ENCODE measurements at places on chromosomes 3 and 15. TPM values are rescaled to one million over a fixed set of nuclear protein-coding genes. Genes with fewer than 3 reads are reported as not detected.
A peak's percentile ranks its signal among the peaks of the same experiment; 100 is the strongest.

GRCh38 chr15:35427091-35427490 lies 118.9 kb downstream of the DPH6 start:
- H3K36me3 ChIP-seq, result peaks cover 4% of the 10 kb centered on the region
- H3K27me3 ChIP-seq, result no peaks in the 10 kb centered on the region
- H3K27ac ChIP-seq, result no peak overlapping the region
- no peak for DNase-seq
- H3K4me3 ChIP-seq, result no peak overlapping the region

DNA sequence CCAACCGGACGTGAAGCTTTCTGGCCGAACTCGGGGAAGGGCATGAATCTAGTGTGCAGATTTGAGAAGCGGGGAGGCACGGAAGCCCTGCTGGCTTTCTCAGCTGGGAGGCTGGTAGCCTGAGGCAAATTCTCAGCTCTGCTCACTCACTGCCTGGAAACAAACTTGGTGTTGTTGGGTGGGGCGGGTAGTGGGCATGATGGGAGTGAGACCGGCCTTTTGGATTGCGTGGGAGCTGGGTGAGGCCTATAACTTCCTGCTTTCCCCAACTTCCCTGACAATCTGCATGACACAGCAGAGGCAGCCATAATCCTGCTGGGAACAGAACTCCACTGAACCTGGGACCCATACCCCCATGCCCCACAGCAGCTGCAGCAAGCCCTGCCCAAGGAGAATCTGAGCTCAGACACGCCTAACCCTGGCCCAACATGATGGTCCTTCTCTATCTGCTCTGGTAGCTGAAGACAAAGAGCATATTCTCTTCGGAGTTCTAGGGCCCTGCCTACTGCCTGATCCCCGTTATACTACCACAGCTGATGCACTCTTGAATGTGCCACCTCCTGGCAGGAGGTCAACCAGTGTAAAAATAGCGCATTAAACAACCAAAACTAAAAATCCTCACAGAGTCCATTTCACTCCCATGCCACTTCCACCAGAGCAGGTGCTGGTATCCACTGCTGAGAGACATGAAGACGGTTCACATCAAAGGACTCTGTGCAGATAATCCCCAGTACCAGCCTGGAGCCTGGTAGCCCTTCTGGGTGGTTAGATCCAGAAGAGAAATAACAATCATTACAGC lies 44.7 kb downstream of the CEP70 start:
- DNase-seq, result no peak
- H3K36me3 ChIP-seq, result peaks cover 62% of the 10 kb centered on the region
- no peaks in the 10 kb centered on the region for H3K4me1 ChIP-seq
- H3K4me3 ChIP-seq, result no peak overlapping the region
- no peaks in the 10 kb centered on the region for H3K27me3 ChIP-seq

DNA sequence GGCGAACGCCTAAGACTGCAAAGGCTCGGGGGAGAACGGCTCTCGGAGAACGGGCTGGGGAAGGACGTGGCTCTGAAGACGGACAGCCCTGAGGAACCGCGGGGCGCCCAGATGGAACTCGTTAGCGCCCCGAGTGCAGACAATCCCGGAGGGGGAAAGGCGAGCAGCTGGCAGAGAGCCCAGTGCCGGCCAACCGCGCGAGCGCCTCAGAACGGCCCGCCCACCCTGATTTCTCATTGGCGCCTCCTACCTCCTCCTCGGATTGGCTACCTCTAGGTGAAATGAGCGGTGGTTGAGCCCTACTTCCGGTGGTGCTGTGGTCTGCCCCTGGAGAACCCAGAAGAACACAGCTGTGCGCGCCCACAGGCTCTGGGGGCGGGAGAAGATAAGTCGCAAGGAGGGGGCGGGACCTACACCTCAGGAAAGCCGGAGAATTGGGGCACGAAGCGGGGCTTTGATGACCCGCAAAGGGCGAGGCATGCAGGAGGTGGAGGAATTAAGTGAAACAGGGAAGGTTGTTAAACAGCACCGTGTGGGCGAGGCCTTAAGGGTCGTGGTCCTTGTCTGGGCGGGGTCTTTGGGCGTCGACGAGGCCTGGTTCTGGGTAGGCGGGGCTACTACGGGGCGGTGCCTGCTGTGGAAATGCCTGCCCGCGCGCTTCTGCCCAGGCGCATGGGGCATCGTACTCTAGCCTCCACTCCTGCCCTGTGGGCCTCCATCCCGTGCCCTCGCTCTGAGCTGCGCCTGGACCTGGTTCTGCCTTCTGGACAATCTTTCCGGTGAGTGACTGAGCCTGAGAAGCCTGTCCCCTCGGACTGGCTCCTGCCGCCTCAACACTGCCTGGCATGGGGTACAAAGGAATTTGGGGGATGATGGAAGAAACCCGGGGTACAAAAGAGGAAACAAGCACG lies at the start of gene OGG1:
TSS of gene OGG1 (plus strand) at position 308 of the 911 bp plus-strand sequence. CDS start at position 643, 335 bp downstream.
- peaks cover 83% of the 10 kb centered on the region for H3K4me1 ChIP-seq
- DNase-seq, result peak; percentile 98
- H3K4me3 ChIP-seq, result peak within 1 kb of the TSS; percentile 88
- H3K27ac ChIP-seq, result peak within 1 kb of the TSS; percentile 87
- H3K27me3 ChIP-seq, result no peaks in the 10 kb centered on the region

DNA sequence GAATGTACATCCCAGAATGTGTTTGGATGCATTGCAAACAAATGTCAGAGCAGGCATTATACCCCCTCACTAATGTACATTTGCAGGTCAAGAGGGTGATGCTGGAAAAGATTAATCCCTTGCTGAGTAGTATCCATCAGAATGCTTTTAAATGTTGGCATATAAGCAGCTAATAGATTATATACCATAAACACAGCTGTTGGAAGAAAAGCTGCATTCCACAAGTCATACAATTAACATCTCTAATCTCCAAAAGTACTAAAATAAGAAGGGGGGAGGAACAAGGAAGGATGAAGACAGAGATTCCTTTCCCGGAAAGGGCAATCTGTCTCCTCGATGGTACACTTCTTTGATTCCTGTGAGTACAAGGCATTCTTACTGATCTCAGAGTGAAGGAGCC lies 445.7 kb upstream of the CDIN1 start:
- no peak overlapping the region for H3K4me3 ChIP-seq
- no peak for DNase-seq
- H3K36me3 ChIP-seq, result no peaks in the 10 kb centered on the region
- no peaks in the 10 kb centered on the region for H3K27me3 ChIP-seq
- no peaks in the 10 kb centered on the region for H3K4me1 ChIP-seq

GRCh38 chr15:88324741-88325065 lies 68.2 kb upstream of the NTRK3 start:
- peaks cover 16% of the 10 kb centered on the region for H3K27me3 ChIP-seq
- H3K27ac ChIP-seq, result no peak overlapping the region
- no peaks in the 10 kb centered on the region for H3K4me1 ChIP-seq
- no peak overlapping the region for H3K4me3 ChIP-seq

Gene ZBTB20
- 19.8 TPM for total RNA-seq

Gene CCDC9B
- total RNA-seq, result 1.0 TPM
